T-cell (primary cell): ENCODE measurements at places on chromosomes 2 and 18.

DNA sequence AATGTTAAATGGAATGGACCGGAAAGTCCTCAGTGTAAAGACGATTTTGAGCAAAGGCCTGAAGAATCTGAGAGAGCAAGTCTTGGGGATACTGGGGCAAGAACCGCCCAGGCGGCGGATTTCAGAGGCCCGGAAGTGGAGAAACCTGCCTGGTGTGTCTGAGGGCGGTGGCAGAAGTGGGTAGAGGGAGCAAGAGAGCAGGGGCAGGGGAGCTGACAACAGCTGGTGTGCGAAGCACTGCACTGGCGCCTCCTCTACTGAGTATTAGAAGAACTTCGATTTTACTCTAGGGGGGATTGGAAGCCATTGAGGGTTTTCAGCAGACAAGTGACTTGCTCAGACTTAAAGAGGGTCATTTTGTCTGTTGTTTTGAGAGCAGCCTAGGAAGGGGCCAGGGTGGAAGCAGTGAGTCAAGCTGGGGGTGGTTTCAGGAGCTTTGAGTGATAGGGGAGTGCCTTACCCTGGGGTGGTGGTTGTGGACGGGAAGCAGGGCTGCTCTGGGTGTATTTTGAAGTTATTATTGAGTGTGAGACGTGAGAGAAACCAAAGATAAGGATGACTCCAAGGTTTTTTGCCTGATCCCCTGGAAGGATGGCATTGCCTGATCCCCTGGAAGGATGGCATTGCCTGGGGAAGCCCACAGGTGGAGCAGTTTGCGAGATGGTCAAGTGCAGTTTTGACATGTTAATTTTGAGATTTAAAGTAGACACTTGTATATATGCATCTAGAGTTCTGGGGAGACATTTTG is 52.5 kb downstream of the ZNF236 start:
- DNase-seq, result no peak

- no peak for DNase-seq
Observed at GRCh38 chr2:144140891-144141290, 379.0 kb downstream of the ZEB2 start.

GRCh38 chr18:49094979-49095632 is 144.3 kb upstream of the SMAD7 start:
- no peak for DNase-seq

DNA sequence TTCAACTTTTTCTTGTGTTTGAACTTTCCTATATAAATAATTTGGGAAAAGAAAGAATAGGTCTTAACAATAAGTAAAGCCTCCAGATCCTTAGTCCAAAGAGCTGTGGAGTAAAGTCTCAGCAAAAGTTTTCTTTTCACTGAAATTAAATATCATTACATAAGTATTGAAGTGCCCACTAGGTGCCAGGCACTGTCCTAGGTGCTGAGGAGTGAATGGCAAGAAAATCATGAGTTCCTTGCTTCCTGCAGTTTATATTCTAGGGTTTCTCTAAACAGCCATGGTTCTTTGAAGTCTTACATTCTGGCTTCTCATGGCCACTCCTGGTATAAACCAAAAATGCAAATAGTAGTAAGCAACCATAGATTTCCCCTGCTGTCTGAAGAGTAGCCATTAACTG is 59.7 kb downstream of the SPP2 start:
- no peak for DNase-seq

DNA sequence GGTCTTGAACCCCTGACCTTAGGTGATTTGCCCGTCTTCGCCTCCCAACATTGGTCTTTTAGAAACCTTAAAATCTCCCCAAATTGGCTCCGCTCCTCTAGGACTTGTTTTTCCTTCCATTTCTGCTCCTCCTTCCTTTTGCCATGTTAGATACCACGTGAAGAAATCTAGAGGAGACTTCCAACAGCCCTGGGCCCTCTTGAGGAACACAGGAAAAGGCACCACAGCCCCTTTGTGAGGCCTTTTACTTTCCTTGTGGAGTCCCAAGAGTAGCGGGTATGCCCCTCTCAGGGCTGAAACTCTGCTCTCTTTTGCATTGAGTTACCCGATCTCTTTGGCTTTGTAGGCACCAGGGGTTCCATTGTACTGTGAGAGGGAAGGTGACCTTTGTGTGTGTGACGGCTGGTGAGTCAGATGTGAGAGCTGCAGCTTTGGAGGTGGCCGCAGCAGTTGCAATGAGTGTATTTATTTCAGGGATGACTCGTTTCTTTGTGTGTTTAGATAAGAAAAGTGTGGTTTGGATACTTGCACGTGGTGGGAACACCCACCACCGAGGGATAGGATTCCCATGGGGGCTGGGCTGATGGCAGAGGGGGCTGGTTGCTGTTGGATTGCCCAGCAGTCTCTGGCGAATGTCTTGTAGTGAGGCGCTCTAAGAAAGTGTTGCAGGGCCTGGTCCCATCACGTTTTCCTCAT is 218.4 kb upstream of the HS6ST1 start:
- no peak for DNase-seq
